ENCODE measurements at places on chromosomes 3 and 15. TPM values are rescaled to one million over a fixed set of nuclear protein-coding genes. Genes with fewer than 3 reads are reported as not detected.

GRCh38 chr3:66812136-66812535, 186.0 kb upstream of the KBTBD8 start:
- no peak for DNase-seq

DNA sequence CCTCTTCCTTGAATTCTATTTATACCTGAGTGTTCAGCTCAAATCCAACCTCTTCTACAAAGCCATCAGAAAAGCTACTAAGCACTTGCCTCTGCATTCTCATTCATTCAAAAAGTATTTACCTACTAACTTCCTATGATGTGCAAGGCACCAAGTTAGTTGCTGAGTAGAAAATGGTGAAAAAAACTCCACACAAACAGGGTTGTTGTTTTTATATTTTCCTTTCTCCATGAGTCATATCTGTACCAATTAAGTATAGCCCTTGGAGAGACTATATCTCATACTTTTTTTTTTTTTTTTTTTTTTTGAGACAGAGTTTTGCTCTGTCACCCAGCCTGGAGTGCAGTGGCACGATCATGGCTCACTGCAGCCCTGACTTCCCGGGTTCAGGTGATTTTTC, 67.7 kb downstream of the IGF2BP2 start:
- no peak for DNase-seq

DNA sequence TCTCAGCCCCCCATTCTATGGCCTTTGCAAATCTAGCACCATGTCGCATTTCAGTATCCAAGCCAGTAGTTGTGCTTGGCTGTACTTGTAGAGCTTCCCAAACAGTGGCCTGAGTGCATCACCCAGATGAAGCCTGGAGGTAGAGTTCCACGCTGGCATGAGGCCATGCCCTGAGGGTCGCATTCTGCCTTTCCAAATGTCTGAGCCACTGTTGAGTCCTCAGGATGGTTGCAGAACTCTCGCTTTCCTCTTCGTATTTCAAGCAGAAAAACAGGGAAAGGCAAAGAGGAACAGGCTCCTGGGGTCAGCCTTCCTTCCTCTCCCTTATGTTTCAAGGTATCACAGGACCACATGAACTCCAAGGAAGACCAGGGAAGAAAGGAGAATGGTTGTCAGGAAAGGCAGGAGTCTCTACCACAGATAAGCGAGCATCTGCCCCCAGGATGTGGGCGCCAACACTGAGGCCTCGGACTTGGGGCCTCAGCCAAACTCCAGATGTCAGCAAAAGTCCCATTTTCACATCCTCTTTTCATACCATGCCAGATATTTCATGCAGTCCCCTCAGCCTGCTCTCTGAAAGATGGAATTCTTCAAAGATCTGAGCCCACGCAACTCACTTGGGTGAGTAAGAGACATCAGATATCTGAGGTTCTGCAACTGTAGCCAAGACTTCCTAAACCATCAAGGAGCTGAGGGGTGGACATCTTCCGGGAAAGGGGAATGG, 19.4 kb upstream of the PRR20G start:
- DNase-seq: no peak

DNA sequence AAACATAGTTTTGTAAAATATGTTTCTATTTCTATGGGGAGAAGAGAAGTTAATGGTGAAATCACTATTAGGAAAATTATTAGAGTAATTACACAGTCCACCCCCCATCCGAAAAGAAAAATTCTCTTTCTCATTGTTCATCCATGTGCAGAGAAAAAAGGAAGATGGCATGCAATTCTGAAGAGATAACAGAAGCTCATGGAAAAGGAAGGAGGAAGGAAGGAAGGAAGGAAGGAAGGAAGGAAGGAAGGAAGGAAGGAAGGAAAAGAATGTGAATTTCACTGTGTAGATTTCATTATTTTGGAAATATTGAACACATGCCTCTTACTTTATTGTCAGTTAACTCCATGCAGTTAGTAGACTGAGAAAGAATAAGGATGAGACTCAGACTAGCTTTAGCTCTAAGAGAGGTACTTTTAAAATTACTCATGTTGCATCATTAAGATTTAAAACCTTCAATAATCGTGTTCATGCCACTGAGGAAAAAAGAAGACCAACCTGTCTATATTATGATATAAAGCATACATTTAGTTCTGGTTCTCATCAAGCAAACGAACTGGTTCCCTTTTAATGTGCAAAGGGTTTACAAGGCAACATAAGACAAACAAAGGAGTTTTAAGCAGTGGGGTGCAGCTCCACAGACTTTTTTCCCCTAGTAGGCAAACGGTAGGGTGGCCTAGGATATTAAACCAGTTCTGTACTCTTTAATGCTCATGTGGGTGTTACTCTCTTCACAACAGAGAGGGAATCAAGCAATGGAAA, 379.6 kb downstream of the FOXP1 start:
- no peak for DNase-seq

GRCh38 chr15:39595338-39596221, 14.7 kb downstream of the THBS1 start:
- peak; percentile 48 for DNase-seq

DNA sequence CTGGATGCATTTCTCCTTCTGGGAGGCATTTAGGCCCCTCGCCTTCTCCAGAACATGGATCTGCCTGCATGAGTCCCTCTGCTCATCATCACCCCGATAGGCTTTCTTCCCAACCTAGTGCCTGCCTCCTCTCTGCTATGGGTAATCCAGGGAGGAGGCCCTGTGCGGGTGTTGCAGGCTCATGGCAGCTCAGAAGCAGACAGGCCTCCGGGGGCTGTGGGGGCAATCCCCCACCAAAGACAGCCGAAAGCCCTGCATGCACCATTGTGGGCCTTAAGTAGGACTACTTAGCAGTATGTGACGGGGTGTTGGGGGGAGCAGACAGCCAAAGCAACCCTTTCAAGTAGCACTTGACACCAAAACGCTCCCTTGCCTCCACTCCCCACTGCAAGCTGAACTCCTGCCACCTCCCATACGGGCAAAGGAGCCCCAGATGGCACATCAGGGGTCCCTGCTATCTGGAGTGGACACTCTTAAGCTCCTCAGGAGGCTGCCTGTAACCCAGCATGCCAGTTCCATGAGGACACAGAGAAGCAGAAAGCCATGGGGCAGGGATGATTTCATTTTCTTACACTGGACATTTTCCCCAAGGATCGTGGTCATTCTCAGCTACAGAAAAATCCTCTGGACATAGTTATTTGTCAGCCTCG, 98.8 kb upstream of the HACD2 start:
- no peak for DNase-seq

GRCh38 chr3:152471814-152472671, 203.3 kb downstream of the MBNL1 start:
- peak; percentile 73 for DNase-seq

- DNase-seq: no peak
Observed at GRCh38 chr3:2579206-2579605, 480.5 kb downstream of the CNTN4 start.

GRCh38 chr3:62335196-62335595, 38.2 kb downstream of the FEZF2 start:
- no peak for DNase-seq

DNA sequence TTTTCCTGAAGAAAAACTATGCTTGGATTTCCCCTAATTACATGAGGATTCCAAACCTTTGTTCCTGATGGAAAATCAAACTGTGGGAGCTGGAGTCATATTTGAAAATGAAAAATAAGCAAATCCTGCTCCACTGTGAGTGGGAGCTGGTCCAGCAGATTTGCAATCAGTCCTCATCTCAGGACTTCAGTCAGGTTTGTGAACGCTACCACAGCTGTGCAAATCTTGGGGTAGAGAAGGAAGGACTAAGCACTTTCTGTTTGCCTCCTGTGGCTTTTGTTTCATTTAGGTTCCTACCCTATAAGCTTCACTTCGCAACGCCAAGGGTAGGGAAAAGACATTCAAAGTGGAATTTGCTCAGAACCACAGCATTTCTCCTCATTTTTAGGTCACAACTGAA, 238.2 kb downstream of the TUSC7 start:
- no peak for DNase-seq

DNA sequence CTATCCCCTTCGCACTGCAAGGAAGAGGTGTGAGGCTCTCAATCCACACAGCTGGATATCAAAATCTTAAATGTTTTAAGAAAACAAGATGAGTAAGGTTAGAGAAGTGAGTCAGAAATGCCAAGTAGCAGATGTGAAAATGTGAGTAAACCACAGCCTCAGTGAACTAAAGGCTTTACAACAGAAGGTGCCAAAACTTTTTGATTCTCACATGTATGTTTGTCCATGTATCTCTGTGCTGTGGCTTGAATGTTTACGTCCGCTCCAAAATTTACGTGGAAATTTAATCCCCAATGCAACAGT, 126.8 kb upstream of the PFN2 start:
- DNase-seq: peak; percentile 53

GRCh38 chr3:35679409-35680080, 40.2 kb downstream of the ARPP21 start:
- DNase-seq: peak; percentile 87

- DNase-seq: peak; percentile 59
Observed at GRCh38 chr15:62928242-62928999, 114.1 kb upstream of the TPM1 start.

- DNase-seq: no peak
Observed at GRCh38 chr3:189573004-189573403, 58.2 kb upstream of the TP63 start.

GRCh38 chr3:61518590-61518989, 42.8 kb upstream of the PTPRG start:
- DNase-seq: no peak

DNA sequence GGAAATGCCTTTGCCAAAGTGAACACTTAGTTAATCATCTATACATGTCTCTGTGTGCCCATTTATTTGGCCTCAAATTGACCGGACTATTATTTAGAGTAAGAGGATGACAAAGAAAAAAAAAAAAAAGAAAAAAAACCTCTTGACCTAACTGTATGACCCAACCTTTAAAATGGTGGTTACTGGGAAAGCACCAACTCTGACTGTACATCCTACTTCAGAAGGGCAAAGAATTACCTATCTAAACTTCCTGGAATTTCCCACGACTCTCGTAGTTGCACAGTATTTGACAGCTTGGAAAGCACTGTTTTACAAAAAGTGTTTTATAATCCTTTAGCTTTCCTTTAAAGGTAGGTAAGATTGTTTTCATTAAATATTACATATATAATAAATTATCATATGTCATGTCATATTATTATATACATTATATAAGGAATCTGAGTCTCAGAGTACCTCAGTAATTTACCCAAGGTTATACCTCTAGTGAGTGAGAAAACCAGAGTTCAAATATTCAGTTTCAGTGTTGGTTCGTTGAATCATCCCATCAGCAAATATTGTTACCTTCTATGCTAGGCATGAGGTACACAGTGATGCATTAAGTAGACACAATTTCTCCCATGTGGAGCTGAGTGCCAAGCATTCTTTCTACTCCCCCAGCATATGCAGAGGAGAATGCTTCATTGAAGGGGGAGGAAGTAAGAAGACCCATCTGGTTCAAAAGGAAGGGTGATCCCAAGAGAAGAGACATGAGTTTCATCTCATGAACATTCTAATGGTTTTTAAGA, 5.0 kb downstream of the BCL2A1 start:
- DNase-seq: no peak

DNA sequence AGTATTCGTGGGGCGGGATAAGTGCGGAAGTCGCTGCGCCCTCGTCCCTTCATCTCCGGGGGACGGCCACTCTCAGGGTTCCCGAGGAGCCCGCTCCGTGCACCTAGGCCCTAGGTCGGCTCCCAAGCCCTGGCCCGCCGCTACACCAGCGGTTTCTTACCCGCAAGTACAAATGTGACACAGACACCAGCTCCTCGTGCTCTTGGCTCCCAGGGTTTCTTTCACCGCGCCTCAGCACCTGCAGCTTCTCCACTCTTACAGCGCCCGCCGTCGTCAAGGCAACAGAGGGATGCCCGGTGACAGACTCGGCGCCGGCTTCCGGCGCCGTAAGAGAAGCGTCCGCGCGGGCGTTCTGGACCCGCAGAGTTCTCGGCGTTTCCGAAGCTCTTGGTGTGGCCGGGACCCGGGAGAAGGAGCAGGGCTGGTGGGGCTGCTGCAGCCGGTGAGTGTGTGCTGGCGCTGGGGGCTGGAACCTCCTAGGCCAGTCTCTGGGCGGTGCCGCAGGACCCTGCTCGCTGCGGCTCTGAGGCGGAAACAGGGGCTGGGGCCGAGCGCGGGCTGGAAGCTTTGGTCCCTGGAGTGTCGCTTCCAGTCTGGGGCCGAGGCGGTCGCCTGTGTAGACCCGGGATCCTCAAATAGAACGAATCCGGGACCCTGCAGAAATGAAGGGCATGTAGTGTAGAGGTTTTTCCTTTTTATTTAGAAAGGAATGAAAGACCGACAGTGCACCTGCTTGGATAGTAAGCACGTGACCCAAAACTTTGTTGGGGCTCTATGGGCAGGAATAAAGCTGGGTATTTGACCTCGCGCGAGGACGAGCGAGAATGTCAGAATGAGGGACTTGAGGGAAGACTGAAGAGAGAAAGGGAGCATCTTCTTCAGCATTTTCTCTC, 155.4 kb upstream of the GOLGA6L4 start:
- peak; percentile 8 for DNase-seq

DNA sequence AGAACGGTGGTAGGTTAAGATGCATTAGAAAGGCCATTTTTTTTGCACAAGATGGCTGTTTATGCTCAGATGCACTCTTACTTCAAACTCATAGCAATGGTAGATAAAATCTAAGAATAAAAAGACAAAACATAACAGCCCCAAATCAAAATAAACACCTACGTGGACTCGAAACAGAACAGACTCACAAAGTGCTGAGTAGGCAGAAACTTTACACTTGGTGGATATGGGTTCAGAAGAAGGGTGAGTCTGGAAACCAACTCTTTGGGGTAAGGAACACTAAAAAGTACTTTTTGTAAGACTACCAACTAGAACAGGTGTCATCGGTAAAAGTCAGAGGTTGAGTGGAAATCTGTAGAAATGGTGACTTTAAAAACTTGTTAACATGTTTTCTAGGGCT, 468.2 kb downstream of the OTOL1 start:
- no peak for DNase-seq

DNA sequence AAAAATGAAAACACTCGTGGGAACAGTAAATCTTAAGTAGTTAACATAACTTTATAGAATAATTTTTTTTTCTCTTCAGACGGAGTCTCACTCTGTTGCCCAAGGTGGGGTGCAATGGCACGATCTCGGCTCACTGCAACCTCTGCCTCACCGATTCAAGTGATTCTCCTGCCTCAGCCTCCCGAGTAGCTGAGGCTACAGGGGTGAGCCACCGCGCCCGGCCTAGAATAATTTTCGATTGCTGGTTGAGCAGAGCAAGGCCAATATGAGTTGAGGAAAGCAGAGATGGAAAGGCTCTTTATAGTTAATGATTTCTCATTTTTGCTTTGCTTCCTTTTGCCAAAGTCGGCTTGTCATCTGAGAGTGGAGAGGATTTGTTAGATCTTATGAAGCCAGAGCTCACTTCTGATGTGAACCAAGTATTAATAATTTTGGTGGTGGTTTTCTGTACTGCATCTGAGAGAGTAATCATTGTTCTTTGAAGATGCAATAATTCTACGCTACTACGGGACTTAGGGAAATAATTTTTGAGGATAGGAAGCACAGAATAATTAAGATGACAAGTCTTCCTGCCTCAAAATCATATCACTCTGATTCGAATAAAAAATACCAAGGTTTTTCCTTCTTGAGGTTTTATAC, 1.6 kb upstream of the GOLM2 start:
- no peak for DNase-seq

The CCDC80 gene
- 57.4 TPM for total RNA-seq

The SLC28A1 gene
- not detected for total RNA-seq

The PYGO1 gene
- total RNA-seq: 15.2 TPM

The RASL12 gene
- 0.94 TPM for total RNA-seq

The DCP1A gene
- 12.2 TPM for total RNA-seq

The OR5H14 gene
- total RNA-seq: not detected

The RASGRP1 gene
- total RNA-seq: 0.27 TPM

The GUCA1C gene
- not detected for total RNA-seq

The C2CD4A gene
- not detected for total RNA-seq

The WDR93 gene
- total RNA-seq: not detected
